ENCODE measurements at places on chromosomes 4 and X.

DNA sequence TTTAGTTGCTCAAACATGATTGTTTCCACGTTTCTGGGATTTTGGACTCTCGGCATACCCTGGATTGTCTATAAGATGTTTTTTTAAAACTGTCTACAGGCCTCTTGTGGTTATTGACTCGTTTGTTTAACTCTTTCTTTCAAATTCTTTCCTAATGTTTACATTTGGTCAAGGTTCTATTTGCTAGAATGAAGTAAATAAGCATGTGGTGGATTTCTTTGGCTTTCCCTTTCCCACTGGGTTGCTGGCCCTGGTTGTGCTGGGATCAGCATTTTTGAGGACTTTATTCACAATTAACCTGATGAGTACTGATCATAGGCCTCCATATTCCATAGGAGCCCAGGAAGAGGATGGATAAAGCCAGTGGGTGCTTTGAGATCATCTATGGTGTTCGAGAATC lies 11.1 kb upstream of the GPR101 start:
- no peak for DNase-seq

DNA sequence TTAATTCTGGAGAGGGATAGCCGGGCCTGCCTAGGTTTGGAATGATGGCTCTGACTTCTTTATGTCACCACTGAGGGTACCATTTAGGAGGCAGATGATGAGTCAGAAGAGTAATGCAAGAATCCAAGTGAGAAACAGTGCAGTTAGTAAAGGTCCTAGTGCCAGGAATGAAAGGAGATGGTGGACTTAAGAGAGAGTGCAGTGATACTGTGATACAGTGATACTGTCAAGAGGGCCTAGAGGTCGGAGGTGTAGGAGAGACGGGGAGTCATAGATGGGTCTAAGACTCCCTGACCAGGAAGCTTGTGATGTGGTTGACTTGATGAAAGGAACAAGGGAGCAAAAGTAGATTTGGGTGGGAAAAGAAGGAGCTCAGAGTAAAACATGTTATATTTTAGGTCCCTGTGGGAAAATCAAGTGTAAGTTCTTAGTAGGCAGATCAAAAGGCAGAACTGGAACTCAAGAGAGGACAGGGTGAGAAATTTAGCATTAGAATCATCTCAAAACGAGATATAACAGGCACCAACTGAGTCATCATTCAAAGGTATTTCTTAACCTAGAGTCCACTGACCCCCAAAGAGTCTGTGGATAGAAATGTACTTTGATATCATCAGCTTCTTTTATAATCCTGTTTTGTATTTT lies 85.0 kb downstream of the NFKB1 start:
- DNase-seq: no peak

DNA sequence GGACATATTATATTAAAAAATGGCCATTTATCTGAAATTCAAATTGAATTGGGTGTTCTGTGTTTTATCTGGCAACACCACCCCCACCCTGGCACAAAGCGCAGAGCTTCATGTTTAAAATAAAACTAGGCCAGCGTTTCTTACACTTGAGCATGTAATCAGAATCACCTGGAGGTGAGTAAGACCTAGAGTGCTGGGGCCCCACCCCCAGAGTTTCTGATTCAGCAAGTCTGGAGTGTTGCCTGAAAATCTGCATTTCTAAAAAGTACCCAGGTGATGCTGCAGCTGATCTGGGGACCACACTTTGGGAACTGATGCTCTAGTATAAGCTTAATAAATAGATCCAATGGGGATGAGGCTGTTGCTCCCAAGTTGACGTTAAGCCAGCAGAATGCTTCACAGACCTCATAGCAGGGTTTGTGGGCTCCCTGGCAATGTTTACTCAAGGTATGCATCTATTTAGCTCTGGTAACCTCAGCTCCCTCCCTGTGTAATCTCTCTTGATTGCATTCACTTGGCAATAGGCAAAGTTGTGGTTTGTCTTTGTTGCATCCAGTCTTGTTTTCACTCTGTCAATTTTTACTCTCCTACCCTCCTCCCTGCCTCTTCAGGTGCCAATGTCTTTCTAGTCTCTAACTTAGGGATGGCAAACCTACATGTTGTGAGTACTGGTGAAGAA lies 99.8 kb upstream of the TEX13D start:
- no peak for DNase-seq

DNA sequence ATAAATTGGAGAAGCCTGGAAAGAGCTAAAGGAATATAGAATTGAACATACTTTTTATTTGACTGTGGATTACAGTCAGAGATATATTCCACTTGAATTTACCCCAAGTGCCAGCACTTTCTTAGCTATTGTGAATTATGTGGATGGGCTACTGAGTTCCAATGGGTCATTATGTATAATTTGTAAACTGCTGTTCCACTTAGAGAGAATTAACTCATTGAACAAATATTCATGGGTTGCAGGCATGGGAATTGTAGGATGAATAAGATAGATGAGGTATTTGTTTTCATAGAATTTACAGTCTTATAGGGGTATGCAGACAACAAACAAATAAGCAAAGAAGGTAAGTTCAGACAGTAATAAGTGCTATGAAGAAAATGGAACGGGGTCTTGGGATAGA lies 195.7 kb downstream of the SHROOM3 start:
- DNase-seq: no peak

DNA sequence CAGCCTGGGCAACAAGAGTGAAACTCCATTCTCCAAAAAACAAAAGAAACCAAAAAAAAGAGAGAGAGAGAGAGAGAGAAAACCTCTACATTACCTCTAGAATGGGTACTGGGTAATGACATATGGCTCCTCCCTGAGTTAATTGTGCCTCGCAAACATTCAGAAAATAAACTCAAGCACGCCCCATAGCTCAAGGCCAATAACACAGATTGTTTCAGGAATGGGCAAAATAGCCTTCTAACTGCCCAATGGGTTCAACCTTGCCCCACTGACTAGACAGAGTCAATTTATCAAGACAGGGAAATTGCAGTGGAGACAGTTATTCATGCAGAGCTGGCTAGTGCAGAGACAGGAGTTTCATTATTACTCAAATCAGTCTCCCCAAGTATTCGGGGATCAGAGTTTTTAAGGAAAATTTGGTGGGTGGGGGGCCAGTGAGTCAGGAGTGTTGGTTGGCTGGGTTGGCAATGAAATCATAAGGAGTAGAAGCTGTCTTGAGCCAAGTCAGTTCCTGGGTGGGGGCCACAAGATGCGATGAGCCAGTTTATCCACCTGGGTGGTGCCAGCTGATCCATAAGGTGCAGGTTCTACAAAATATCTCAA lies 25.1 kb downstream of the NIPAL1 start:
- no peak for DNase-seq

Data from cardiac muscle cell (in vitro differentiated cells and primary cell).